Natural killer cell treated with Interleukin-12 subunit alpha and Interleukin-12 subunit beta and Interleukin-15 and Interleukin-18, amount 100 ng/mL, for 72 hours (primary cell): ENCODE measurements at places on chromosomes 12 and 14. TPM values are rescaled to one million over a fixed set of nuclear protein-coding genes. Genes with fewer than 3 reads are reported as not detected.

Gene LRRIQ1
- total RNA-seq = not detected

Gene IL31
- total RNA-seq = not detected

DNA sequence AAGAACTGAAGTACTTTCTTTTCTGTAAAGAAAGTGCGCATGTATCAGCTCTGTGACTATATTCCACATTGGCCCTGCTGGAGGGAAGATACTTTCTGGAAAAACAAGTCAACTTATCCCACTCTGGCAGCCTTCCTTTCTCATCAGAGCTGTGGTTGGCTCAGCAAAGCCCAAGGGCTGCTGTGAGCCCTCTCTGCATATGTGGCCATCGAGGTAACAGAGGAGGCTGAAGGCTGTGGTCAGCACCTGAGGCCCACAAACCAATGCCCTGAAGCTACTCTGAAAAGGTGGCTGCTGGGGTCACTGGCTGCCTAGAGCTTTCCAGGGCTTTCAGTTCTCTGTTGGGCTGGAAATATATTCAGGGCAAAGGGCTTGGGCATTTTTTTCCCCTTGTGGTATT, 70.8 kb upstream of the IGF1 start:
- H3K36me3 ChIP-seq = no peaks in the 10 kb centered on the region
- no peaks in the 10 kb centered on the region for H3K4me1 ChIP-seq
- H3K27me3 ChIP-seq = peaks cover 5% of the 10 kb centered on the region
- no peak overlapping the region for H3K4me3 ChIP-seq
- no peak for DNase-seq
- H3K27ac ChIP-seq = no peak overlapping the region

GRCh38 chr12:75814851-75815754, 216.5 kb downstream of the PHLDA1 start:
- DNase-seq = no peak
- H3K4me1 ChIP-seq = peaks cover 18% of the 10 kb centered on the region
- no peaks in the 10 kb centered on the region for H3K36me3 ChIP-seq
- H3K4me3 ChIP-seq = peak overlapping the region; percentile 18
- peak overlapping the region; percentile 27 for H3K27ac ChIP-seq

Gene ARMH4
- total RNA-seq = not detected

DNA sequence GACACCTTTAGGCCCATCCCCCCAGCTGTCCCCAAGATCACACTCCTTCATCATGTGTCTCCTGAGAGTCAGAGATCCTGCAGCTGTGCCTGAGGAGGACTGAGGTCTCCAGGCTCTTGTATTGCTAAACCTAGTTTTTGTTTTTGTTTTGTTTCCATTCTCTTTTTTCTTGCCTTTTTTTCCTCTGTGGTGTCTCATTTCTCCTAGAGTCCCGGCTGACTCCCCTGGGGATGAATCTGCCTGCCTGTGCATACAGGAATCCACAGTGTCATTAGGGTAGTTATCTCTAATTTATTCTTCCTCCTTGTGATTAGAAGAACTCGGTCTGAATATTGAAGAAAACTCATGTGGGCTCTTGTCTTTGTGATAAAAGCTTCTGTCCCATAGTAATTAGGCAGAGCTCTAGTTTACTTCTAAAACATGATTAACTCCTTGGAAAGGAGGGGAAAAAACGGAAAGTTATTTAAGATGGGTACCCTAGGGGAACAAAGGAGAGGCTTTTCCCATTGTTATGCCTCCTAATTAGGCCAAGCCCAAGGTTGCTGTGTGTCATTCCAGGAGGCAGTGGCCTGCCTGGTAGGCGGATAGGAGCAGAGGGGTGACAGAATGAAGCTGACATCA, 343.2 kb downstream of the ZFP36L1 start:
- H3K36me3 ChIP-seq = peaks cover under 1% of the 10 kb centered on the region
- H3K4me3 ChIP-seq = no peak overlapping the region
- H3K4me1 ChIP-seq = no peaks in the 10 kb centered on the region
- no peaks in the 10 kb centered on the region for H3K27me3 ChIP-seq
- H3K27ac ChIP-seq = no peak overlapping the region

Gene TOGARAM1
- 11.5 TPM for total RNA-seq

DNA sequence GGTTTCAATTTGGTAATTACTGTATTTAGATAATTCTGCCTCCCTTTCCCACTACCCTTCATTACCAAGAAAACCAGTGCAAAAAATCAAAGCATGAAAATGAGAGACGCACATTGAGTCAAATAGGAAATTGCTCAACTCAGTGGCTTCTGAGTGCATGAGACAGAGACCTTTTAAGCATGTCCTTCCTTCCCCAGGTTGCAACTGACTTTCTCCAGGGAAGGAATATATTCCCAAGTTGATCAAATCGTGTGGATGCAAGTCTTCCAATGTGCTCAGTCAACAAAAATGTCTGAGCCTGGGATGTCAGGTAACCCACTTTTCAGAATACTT, 12.9 kb downstream of the BMP4 start:
- no peak overlapping the region for H3K4me3 ChIP-seq
- H3K4me1 ChIP-seq = no peaks in the 10 kb centered on the region
- no peak for DNase-seq
- no peaks in the 10 kb centered on the region for H3K36me3 ChIP-seq
- H3K27me3 ChIP-seq = peaks cover 17% of the 10 kb centered on the region
- H3K27ac ChIP-seq = no peak overlapping the region

GRCh38 chr12:99284161-99284560, 363.4 kb upstream of the GARIN6 start:
- no peak for DNase-seq
- no peak overlapping the region for H3K27ac ChIP-seq
- peaks cover 5% of the 10 kb centered on the region for H3K36me3 ChIP-seq
- no peaks in the 10 kb centered on the region for H3K4me1 ChIP-seq

DNA sequence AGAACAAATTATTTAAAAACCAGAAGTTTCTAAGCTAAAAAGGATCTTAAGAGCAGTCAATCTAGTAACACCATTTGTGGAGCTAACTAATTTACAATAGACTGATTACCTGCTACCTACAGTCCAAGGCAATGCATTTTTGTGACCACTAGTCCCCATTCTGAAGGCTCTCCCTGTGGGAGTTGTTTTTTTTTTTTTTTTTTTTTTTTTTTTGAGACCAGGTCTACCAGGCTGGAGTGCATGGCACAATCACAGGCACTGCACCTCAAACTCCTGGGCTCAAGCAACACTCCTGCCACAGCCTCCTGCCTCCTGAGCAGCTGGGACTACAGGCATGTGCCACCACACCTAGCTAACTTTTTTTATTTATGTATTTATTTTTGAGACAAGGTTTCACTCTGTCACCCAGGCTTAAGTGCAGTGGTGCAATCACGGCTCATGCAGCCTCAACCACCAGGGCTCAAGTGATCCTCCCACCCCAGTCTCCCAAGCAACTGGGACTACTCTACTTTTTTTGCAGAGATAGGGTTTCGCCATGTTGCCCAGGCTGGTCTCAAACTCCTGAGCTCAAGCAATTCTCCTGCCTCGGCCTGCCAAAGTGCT, 3.9 kb downstream of the GNPTAB start:
- H3K4me1 ChIP-seq = peaks cover 57% of the 10 kb centered on the region
- H3K36me3 ChIP-seq = no peaks in the 10 kb centered on the region
- H3K4me3 ChIP-seq = peak overlapping the region; percentile 82
- H3K27ac ChIP-seq = peak overlapping the region; percentile 95

Gene AKAP6
- total RNA-seq = not detected

GRCh38 chr12:49019120-49019430, 499 bp upstream of the PRKAG1 start:
- no peaks in the 10 kb centered on the region for H3K27me3 ChIP-seq
- peak overlapping the region; percentile 95 for H3K27ac ChIP-seq
- DNase-seq = no peak
- H3K4me3 ChIP-seq = peak overlapping the region; percentile 94
- peaks cover 18% of the 10 kb centered on the region for H3K36me3 ChIP-seq

DNA sequence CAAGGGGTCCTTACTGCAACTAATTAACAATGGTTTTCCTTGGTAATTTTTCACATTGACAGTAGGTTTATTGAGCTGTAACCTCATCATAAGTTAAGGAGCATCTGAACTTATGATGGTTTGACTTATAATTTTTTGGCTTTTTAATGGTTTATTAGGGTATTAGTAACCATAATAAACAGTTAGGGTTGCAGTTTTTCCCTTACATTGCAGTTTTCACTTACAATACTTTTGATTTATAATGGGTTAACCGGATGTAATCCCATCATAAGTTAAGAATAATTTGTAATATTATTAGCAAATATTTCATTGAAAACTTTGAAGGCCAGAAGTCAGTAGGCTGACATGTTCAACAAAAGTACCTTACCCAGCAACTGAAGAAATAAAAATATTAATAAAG, 811.6 kb downstream of the TRHDE start:
- no peaks in the 10 kb centered on the region for H3K27me3 ChIP-seq
- H3K4me3 ChIP-seq = no peak overlapping the region
- H3K4me1 ChIP-seq = no peaks in the 10 kb centered on the region
- H3K27ac ChIP-seq = no peak overlapping the region
- no peaks in the 10 kb centered on the region for H3K36me3 ChIP-seq

DNA sequence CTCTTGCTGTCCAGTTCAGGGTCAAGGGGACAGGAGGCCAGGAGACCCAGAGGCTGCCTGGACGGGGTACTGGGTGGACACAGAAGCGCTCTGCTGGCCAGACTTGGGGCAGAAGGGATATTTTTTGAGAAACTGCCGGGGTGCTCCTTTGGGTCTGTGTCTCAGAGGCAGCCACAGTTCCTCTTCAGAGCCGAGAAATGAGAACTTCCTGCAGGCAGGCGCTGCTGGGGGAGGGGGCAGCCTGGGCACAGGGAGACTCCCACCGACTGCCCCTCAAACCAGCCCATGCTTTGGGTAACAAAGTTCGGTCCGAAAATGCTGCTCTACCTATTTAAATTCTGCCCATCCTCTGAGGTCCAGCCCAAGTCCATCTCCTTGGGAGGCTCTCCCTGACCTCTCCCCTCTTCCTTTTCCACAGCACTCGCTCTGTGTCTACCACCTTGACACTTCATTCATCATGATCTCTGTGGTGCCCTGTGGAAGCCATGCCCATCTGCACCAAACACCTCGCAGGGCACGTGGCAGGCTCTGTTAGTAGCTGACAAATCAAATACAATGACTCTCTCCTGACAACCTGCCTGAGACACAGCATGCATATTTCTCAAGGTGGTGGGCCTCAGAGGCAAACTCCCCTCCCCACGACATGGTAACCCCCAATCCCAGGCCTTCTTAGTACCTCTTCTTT, 16.4 kb downstream of the HDAC7 start:
- H3K27me3 ChIP-seq = no peaks in the 10 kb centered on the region
- H3K4me3 ChIP-seq = peak overlapping the region; percentile 70
- H3K36me3 ChIP-seq = no peaks in the 10 kb centered on the region
- H3K4me1 ChIP-seq = peaks cover 76% of the 10 kb centered on the region
- DNase-seq = no peak

- no peak overlapping the region for H3K27ac ChIP-seq
- H3K4me3 ChIP-seq = no peak overlapping the region
- H3K4me1 ChIP-seq = no peaks in the 10 kb centered on the region
- H3K36me3 ChIP-seq = no peaks in the 10 kb centered on the region
- H3K27me3 ChIP-seq = peaks cover 10% of the 10 kb centered on the region
- DNase-seq = no peak
Measured at GRCh38 chr12:26017484-26018211, 59.2 kb downstream of the RASSF8 start.
